ENCODE measurements at places on chromosomes 1 and 21.
A peak's percentile ranks its signal among the peaks of the same experiment; 100 is the strongest.

DNA sequence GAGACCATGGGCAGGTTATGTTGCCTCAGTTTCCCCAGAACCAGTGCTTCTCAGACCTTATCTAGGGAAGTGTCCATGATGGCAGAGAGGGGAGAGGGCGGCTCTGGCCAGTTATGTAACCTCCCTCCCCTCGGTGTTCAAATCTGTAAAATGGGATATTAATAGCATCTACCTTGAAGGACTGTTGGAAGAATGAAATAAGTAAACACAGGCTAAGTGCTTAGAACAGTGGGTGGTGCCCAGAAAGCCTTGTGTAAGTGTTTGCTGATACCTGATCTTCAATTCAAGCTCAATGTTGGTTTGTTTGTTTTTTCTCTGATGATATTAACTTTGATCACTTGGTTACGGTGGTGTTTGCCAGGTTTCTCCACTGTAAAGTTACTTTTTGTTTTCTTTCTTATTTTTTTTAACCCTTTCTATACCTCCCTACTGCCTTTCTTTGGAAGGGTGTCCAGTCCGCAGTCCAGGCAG lies 34.9 kb downstream of the EPHA2 start:
- no peak for DNase-seq

DNA sequence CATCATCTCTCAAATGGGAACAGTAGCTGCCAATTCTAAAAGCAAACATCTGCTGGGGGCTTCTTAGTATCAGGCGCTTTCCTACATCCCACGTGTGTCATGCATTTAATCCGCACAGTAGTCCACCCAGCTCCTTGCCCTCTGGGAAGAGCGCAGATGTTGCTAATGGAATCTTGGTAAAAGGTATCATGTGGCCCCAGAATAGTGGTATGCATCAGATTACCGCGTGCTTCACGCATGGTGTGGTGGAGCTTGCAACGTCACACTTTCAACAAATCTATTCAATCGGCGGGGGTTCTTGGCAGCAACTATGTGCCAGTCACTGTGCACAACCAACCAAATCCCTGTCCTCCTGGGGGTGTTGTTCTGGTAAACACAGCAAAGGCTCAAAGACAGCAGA lies 141.0 kb downstream of the HIVEP3 start:
- no peak for DNase-seq

- no peak for DNase-seq
Measured at GRCh38 chr21:35900539-35900938, 159.8 kb downstream of the SETD4 start.

GRCh38 chr21:22277341-22277740 lies 1279.1 kb downstream of the NCAM2 start:
- DNase-seq: no peak

GRCh38 chr1:13830170-13830569 lies 130.2 kb downstream of the PRDM2 start:
- DNase-seq: no peak

GRCh38 chr1:44740179-44740617 lies 561 bp downstream of the KIF2C start:
- no peak for DNase-seq

GRCh38 chr1:177355575-177355974 lies 184.8 kb downstream of the BRINP2 start:
- DNase-seq: no peak

DNA sequence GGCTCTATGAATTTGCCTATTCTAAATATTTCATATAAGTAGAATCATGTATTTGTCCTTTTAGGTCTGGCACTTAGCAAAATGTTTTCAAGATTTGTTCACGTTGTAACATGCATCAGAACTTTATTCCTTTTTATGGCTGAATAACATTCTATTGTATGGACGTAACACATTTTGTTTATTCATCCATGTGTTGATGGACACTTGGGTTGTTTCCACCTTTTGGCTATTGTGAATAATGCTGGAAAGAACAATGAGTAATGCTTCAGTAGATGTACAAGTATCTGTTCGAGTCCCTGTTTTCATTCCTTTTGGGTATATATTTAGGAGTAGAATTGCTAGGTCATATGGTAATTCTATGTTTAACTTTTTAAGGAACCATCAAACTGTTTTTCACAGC lies 24.7 kb downstream of the SLC35A3 start:
- DNase-seq: no peak

GRCh38 chr1:183247931-183248330 lies 61.9 kb downstream of the LAMC2 start:
- no peak for DNase-seq

DNA sequence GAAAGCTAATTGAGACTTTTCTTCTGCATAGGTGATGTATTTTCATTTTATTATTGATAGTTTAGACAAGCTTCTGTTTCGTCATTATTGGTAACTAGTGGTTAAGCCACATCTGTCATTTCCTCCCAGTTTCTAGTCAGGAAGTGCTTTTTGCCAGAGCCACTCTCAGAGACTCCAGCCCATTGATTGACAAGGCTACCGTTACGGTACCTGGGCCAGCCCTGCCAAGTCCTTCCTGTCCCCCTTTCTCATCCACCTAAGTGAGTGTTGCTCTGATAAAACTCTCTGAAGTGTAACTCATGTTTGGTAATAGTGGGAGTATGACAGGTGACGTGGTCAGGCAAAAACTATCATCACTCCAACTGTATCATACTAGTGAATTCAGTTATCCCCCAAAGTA lies 29.6 kb upstream of the AGL start:
- DNase-seq: no peak

- DNase-seq: no peak
Measured at GRCh38 chr1:45385302-45385701, 45.1 kb upstream of the MUTYH start.

GRCh38 chr1:25743164-25744139 lies 56.5 kb upstream of the SELENON start:
- no peak for DNase-seq

GRCh38 chr1:149979972-149980540 lies 30.5 kb downstream of the OTUD7B start:
- no peak for DNase-seq

GRCh38 chr1:167716000-167716271 lies 5.8 kb upstream of the MPZL1 start:
- DNase-seq: no peak

- DNase-seq: no peak
Measured at GRCh38 chr1:229759037-229759435, 133.0 kb downstream of the URB2 start.

DNA sequence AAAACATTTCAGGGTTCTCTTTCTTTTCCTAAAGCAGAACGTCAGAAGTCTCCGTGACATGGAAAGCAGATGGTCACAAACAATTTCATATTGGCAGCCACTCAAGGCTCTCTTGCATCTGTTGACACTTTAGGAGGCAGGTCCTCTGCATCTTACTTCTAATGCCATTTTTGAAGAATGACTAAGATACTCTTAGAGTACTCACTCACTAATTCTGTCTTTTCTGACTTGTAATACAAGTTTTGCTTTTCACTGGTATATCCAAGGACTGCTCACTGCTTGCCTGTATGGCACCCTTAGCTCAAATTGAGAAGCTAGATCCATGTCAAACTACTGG lies 68.3 kb downstream of the PRRX1 start:
- no peak for DNase-seq

DNA sequence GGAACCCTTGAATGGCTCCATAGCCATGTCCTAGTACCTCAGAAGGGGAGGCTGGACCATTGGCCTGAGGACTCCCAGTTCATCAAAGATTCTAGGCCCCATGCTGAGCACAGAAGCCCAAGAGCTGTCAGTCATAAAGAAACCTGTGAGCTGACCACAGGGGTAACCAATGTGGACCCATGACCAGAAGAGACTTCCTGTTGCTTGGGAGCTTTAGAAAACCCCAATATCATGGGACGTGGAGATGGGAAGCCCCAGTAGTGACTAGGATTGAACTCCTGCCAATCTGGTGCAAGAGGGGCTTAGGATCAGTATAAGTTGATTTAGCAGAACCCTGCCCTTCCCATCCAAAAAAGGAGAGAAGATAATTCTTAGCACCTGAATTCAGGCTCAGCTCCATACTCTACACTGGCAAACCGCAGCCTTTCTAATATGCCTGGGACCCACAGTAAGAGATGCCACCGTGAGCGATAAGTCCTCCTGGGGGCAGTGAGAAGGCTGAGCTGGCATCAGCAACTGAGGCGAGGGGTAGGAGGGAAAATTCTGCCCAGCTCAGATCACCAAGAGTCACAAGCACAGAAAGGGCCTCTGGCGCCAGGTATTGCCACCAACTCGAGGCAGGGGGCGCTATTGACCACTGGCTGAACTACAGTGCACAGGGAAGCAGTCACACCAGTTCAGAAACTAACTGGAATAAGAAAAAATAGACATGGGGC lies 108.9 kb downstream of the CAPN8 start:
- DNase-seq: peak; percentile 76

DNA sequence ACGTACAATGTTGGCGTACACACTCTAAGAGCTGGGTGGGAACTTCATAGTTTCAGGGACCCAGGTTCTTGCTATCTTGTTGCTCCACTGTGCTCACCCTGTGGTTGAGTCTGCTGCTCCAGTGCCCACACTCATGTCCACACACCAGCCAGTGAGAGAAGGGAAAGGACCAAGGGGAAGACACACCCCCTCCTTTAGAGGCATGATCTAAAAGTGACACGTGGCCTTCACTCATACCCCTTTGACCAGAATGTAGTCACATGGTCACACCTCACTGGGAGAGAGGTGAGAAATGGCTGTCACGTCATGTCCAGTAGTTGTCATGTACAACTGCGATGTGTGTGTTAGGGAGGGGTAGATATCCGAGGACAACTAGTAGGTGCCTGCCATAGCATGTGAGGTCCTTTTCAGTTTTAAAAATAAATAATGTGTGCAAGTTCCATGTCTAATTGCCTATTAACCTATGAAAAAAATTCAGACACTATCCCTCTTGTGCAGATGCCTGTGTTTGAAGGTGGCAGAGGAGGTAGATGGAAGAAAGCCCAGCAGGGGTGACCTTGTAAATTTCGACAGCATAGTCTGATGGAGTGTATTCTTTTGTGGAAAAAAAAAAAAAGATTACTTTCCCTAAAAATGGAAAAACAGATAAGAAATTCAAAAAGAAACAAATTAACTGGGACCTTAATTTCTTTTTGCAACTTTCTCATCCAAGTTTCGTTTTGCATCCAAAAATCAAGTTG lies 149.6 kb downstream of the C1orf21 start:
- DNase-seq: no peak

- no peak for DNase-seq
Measured at GRCh38 chr1:182569939-182570610, 19.0 kb downstream of the RNASEL start.

GRCh38 chr1:192445839-192446489 lies 129.2 kb downstream of the RGS21 start:
- DNase-seq: no peak

DNA sequence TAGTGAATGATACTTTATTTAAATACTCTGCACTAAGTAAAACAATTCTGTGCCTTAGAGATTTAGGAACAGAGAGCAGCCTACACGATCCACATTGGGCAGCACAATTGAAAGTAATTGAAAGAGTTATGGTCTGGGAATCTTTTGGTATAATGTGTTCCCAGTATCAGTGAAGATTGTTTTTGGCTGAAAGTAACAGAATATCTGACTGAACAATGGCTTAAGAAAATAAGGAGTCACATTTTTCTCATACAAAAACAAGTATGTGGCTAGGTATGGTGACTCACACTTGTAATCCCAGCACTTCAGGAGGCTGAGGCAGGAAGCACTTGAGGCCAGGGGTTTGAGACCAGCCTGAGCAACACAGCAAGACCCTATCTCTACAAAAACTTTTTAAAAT lies 306.2 kb downstream of the NFIA start:
- DNase-seq: no peak

- DNase-seq: no peak
Measured at GRCh38 chr1:230696722-230697437, 17.0 kb downstream of the AGT start.

DNA sequence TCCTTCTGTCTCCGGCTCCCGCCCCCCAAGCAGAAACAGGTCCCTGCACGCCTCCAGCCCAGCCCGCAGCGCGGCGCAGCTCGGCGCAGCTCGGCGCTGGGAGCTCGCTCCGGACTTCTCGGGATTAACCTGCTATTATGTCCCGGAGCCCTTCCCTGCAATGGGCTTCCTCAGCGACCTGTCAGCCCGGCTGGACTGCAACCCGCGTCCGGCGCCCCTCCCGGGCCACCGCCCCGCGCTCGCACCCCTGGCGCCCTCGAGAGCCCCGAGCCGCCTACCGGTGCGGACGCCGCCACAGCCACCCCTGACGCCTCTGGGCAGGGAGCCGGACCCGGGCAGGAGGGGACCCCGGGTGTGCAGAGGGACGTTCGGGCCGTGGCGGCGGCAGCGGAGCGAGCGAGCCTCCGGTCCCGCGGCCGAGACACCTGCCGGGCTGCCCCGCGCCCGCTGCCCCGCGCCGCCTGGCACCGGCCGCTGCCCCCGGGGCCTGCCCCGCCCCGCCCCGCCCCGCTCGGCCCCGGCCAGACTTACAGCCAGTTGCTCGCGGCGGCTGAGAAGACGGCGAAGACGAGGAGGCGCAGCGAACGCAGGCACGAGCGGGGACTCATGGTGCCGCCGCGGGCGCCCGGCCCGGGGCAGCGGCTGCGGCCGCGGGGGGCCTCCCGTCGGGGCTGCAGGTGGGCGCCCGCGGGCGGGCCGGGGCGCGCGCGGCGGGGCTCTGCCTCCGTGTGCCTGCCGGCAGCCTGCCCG lies 407 bp downstream of the WNT4 start:
- DNase-seq: peak; percentile 74

- no peak for DNase-seq
Measured at GRCh38 chr21:15722591-15723324, 7.0 kb upstream of the USP25 start.

DNA sequence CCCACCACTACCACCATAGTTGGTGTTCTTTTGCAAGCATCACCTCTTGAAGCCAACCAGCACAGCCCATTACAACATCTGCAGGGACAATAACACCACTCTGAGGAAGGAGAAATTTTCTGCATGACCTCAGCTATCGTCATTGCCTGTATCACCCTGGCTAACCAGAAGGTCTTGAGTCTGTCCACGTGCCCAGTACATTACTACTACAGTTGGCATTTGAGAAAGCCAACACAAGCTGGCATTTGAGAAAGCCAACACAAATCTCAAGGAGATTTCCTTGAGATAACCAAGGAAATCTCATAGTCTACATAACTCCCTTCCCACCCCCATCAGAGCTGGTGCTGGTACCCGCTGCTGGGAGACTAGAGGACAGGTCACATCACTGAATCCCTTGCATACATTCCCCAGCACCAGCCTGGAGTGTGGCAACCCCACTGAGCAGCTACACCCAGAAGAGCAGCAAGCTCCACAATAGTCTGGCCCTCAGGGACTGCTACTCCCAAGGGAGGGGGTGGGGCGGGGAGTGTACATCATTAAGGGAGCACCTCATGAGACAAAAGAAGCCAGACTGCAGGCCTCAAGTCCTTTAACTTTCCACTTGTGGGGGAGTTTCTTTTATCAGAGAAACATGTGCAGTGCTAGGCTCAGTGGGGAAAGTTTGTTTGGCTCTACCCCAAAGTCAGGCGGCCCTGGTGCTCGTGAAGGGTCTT lies 46.0 kb upstream of the GUCA2A start:
- no peak for DNase-seq
